ENCODE measurements at places on chromosomes 1 and 21.
A peak's percentile ranks its signal among the peaks of the same experiment; 100 is the strongest.

GRCh38 chr1:220888417-220888986 lies 9.3 kb downstream of the HLX start:
- DNase-seq = no peak

DNA sequence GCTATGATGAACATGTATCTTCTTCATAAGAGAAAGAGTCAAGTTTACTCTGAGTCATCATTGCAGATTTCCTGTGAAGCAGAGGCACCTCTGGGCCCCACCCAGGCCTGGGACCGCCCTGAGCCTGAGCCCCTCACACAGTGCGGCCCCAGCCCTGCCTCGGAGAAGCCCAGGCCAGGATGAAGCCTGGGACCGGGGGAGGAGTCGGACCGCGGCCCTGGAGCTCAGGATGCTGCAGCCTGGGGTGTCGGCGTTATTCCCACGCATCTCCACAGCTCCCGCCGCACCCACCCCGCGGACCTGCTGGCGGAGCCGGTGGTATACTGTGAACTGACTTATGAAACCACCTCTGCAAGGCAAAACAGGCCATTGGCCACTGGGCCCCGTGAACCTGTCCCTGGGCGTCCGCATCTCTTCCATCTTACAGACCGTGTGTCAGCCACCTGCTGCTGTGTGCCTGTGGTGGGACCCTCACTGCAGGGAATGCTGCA lies 2.4 kb upstream of the COL6A1 start:
- DNase-seq = no peak

DNA sequence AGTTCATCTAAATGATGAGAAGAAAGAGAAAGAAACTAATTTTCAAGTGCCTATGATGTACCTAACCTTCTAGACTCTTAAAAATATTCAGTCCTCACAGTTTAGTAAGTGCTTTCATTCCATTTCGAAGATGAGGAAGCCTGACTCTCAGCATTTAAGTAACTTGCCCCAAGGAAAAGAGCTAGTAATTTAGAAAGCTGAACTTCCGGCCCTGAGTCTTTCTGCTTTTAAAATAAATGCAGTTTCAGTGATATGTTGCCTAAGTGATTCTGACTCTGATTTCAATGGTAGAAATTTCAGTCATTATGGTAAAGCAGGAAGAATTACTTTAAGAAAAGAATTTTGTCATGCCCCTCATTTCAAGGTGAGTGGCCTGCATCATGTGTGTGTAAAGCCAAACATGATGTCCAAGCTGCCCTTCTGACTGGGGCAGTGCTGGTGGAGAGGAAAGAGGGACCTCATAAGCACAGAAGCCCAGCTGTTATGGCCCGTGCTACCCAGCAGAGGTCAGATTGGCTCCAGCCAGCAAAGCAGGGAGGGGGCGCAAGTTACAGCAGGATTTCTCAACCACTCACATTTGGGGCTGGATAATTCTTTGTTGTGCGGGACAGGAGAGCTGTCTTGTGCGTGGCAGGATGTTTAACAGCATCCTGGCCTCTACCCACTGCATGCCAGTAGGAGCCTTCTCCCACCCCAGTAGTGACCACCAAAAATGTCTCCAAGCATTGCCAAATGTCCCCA lies 10.7 kb downstream of the ATP1A4 start:
- peak; percentile 38 for DNase-seq

GRCh38 chr1:160628799-160629263 lies 18.0 kb downstream of the SLAMF1 start:
- DNase-seq = no peak

DNA sequence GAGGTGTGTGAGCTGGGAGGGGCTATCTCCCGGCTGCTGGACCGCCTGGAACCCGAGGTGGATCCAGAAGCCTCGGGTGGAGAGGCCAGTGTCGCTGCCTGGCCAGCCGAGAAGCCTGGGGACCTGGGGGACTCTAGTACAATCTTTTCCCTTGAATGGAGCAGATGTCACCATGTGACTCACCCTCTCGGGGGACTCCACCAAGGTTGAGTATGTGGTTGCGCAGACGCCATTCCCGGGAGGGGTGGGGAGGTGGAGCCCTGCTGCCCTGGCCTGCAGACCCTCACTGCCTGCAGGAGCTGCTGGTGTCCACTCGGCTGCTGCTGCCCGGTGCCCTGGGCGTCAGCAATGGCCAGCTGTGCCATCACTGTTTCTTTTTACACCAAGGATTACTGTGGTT lies 40.3 kb downstream of the TP73 start:
- no peak for DNase-seq

DNA sequence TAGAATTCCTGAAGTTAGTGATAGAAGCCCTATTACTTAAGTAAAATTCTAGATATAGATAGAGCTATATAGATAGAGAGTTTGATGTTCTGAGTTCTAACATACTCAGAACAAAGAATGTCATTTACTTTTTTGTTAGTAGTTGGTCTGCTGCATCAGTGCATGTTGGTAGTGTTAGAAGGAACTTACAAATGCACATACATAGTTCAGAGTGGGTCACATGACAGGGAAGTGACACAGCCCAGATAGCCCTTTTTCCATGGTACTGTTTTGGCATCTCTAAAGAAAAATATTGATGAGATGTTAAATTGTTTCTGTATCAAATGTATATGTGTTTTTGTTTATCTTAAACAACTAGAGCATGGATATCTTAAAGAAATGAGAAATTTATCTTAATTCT lies 45.7 kb downstream of the DHX9 start:
- no peak for DNase-seq

DNA sequence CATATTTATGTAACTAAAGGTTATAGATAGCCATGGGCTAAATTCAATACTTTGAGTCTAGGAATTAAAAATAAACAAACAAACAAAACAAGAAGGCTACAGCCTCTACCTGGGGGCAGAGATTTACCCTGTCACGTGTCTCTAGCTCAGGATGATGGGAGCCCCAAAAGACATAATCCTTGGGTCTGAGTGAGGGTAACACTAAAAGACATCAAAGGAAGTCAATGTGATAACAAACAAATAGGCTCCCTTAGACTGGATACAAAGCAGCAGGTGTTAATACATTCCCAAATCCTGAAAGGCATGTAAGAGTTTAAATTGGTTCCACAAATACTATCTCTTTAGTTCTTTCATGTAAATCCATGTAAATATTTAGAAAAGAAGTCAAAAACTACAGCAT lies 10.7 kb downstream of the MYSM1 start:
- DNase-seq = no peak

GRCh38 chr1:225757927-225758656 lies 19.5 kb upstream of the SRP9 start:
- no peak for DNase-seq

- DNase-seq = no peak
These were observed 126.4 kb downstream of the TTLL7 start for GRCh38 chr1:83872515-83872914.

DNA sequence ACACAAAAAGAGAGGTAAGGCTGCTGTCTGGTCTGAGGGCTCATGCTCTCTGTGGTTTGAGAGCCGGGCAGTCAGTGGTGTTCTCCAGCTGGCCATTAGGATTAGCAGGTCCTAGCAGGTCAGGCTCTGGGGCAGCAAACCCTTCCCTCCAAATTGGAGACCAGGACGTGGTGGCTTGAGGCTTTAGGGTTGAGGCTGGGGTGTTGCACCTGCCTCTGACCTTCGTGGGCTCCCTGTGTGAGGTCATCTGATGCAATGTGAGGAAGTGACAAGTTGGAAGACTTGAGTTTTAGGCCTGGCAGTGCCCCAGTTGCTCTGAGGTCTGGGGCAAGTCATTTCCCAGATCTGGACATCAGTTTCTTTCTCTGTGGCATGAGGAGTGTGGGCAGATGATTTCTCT lies 24.4 kb downstream of the SZRD1 start:
- no peak for DNase-seq

DNA sequence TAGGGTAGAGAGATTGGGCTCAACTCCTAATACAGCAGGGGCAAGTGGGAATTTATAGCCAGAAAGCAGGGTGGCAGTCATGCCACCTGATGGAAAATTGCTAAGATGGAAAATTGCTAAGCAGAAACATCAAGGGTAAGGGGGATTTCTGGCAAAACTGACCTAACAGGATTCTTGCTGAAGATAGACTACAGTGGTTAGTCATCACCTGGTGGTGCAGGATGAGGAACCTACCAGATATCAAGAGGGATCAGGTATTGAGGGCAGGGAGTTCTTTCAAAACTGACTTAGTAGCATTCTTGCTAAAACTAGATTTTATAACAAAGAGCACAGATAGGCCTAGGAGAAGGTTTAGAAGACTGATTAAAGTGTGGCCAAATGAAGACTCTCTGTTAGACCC lies 292.9 kb downstream of the PLPP3 start:
- no peak for DNase-seq

- DNase-seq = peak; percentile 97
These were observed 239.8 kb downstream of the LMX1A start for GRCh38 chr1:165116732-165117131.

- DNase-seq = no peak
These were observed 171.7 kb downstream of the BACH1 start for GRCh38 chr21:29470397-29470796.

- DNase-seq = no peak
These were observed 37.1 kb downstream of the PRRX1 start for GRCh38 chr1:170700842-170701615.

DNA sequence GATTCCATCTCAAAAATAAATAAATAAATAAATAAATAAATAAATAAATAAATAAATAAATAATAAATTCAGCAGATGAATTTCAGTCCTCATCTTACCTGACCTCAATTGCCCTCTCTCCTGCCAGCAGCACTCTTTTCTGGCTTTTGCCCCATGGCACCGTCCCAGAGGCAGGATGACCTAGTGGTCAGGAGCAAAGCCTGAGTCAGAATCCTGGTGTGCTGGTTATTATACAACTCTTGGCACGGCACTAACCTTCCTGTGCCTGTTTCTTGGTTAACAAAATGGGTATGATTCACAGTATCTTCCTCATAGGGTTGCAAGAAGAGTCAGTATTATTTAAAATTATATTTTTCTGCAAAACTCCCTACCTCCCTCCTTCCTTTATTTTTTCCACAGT lies 43.0 kb downstream of the NKAIN1 start:
- DNase-seq = peak; percentile 82

- DNase-seq = no peak
These were observed 3.6 kb downstream of the EFNA1 start for GRCh38 chr1:155131285-155131684.

DNA sequence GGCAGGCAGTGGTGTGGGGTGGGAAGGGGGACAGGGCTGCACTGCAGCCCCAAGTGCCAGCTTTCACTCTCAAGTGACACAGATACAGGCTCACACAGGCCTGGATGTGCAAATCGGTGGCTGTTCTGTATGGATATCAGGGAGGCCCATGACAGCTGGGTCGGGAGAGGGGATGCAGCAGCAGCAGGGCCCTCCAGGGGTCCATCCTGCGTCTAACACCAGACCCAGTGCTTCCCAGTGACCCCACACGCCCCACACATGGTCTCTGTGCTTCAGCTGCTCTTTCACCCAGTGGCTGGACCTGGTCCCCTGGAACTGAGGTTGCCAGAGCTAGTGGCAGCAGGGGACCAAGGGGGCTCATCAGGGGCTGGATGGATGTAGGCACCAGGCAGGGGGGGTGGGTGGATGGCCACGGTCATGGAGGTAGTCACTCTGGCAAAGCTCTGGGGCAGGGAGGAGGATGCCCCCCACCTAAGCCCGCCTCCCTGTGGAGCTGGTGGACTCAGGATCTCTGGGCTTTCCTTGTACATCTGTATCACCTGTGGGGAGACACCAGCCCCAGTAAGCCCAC lies 13.9 kb downstream of the BTBD19 start:
- no peak for DNase-seq
